ENCODE measurements at places on chromosomes 13 and 19. TPM values are rescaled to one million over a fixed set of nuclear protein-coding genes. Genes with fewer than 3 reads are reported as not detected.
A peak's percentile ranks its signal among the peaks of the same experiment; 100 is the strongest.

GRCh38 chr13:35843272-35843671 lies 287.9 kb downstream of the DCLK1 start:
- DNase-seq, result no peak

GRCh38 chr13:107734891-107735625 lies 480.3 kb downstream of the LIG4 start:
- DNase-seq, result peak; percentile 38

DNA sequence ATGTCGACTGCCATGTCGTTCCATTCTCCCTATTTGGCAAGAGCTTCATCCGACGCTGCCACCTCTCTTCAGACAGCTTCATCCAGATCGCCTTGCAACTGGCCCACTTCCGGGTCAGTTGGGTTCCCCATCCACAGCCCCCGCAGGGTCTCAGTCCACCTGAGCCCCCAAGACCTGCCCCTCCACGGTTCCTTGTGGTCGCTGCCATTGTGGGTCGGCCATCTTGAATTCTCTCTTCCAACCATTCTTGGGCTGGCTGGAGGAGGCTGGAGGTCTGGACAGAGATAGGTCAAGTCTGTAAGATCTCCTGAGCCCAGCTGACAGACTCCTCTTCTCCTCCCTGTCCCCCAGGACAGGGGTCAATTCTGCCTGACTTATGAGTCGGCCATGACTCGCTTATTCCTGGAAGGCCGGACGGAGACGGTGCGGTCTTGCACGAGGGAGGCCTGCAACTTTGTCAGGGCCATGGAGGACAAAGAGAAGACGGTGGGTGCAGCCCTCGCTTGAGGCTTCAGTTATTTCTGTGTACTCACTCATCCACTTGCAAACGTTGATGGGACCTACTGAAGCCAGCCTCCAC lies 19.5 kb downstream of the CPT1C start:
- DNase-seq, result no peak

- no peak for DNase-seq
Observed at GRCh38 chr13:111852725-111853518, 214.0 kb upstream of the SOX1 start.

GRCh38 chr19:32224371-32225244 lies 120.8 kb upstream of the ZNF507 start:
- DNase-seq, result peak; percentile 67

DNA sequence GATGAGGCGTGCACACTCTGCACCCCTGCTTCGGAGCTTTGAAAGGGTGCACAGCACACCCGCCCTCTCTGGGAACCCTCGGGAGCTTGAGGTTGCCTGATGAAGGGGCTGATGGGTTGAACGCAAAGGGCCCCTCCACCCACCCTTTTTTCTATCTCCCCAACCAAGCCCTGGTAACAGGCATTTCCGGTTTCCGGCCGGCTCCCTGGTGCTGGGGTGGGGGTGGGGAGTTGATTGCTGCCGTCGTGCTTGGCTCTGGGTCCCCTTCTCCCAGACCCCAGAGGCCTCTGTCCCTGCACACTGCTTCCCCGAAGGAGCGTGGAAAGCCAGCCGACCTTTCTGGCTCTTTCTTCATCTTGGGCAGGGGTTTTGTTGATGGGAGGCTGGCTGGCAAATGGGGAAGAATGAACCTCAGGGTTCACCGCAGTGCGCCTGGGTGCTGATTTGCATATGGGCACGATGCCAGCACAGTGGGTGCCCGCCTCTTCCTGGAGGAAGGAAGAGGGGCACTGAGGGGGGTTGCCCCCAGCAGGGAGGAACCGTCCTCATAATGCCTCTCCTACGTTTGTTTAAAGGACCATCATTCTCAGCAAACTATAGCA lies 29.1 kb downstream of the VAV1 start:
- peak; percentile 41 for DNase-seq

DNA sequence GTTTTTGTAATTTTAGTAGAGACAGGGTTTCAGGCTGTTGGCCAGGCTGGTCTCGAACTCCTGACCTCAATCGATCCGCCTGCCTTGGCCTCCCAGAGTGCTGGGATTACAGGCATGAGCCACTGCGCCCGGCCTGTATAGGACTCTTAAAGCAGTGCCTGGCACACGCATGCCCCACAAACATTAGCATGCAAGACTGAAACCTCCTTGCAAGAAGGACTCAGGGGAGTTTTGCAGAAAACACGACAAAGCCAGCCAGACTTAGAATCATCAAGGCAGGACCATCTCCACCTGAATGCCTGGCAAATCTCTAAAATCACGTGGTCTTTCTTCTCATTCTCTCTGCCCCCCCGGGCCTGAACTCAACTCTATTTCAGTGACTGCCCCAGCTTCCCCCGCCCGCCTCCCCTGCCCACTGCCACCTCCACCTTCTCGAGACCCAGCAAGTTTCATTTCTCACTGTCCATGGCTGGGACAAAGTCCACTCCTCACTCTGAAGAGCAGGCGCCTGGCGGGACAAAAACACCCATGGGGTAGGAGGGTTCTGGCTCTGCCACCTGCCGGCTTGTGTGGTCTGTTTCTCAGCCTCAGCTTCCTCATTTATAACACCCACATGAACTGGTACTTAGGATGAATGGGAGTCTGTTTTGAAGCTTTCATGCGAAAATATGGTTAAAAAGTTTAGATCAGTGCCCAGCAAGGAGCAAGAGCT lies 2.4 kb downstream of the TICAM1 start:
- DNase-seq, result no peak

DNA sequence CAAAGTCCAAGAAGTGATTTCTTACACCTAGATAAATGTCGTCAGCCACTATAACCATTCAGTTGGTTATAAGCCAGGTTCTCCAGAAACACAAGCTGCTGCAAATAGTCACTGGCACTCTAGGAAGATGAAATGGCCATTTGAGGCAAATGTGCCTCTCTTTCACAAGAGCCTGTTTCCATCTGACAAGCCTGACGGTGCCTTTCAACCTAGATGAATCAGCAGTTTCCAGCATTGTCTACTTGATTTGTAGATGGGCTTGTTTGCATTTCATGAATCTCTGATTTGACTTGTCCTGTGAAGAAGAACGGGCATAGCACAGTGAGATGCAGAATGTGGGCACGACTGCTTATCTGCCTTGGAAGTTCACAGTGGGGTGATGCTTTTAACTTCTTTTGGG lies 327.2 kb downstream of the LMO7 start:
- no peak for DNase-seq

DNA sequence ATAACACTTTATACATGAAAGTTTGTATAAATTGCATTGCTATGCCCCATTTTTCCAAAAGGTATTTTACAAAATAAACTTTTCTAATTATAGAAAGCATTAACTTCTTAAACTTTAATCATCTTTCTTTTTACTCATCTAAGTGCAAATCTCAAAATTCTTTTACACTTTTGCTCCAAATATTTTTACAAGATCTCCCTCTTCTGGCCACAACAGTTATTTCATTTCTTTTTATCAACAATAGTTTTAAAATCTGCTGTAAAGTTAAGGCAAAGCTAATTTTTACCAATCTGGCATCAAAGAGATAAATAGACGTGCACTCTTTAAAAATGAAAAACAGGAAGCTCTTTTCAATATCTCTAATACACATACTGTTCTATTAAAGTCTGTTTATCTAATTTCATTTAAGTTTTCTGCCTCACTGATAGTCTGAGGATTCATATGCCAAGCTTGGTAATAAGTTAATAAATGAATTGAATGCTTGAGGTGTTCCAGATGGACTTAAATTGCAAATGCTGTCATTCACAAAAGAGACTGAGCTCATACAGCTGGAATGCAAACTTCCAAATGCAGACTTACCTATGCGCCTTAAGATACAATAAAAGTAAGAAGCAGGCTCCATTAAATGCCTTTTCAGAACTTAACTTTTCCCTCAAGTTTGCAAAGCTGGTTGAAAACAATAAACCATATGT lies 583.0 kb upstream of the ATXN8OS start:
- DNase-seq, result peak; percentile 7

DNA sequence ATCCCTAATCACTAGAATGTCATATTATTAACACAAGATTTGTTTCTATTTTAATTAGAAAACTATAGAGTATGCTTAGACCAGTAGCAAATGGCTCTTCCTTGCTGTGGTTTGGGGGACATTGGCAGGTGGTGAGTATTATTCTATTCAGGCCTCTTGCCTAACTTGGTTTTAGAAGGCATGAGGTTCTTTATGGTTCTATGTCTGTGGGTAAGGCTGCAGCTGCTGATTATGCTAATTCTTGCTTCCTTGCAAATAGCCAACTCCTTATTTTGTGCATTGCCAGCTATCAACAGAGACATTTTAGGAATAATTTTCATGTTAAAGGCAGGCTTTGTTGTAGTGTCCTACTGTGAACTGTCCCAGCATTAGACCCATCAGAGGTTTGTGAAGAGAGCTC lies 1344.9 kb downstream of the UQCRFS1 start:
- no peak for DNase-seq

- no peak for DNase-seq
Observed at GRCh38 chr13:96279904-96280303, 190.0 kb downstream of the HS6ST3 start.

DNA sequence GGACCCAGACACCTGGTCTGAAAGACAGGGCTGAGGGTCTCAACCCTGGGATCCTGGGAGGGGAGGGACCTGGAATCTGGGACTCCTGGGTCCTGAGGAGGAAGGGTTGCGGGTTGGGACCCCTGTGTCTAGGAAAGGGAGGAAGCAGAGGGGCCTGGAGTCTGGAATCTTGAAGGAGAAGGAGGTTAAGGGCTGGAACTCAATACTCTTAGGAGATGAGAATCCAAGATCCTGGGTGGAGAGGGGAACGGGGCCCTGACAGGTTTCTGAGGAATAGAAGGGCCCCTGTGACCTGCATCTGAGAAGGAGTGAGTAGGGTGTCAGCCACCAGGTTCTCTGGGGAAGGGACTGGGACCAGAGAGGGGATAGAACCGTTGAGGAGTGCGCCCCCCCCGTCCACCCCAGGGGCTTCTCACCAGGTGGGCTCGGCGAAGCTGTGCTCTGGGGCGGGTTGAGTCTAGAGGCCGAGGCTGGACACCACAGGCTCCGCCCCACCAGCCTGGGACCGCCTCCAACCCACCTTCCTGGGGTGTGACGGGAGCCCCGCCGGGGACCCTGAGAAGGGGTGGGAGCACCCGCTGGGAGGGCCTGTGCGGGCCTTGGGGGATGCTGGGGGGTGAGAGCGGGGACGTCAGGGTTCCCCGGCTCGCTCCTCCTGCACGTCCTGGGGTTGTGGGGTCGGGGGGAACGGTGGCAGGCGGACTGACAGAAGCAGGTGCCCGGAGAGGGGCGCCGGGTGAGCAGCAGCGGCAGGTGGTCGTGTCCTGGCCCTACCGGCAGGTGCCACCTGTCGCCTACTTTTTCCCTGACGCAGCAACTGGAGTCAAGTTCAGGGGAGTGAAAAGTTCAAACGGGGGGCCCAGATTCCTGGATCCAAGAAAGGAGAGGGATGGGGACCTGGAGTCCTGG lies at the start of gene MAMSTR:
MAMSTR (minus strand) TSS at position 463 of the 909 bp plus-strand sequence. CDS start 694 bp downstream, outside the sequence.
- no peak for DNase-seq

- DNase-seq, result no peak
Observed at GRCh38 chr19:11168568-11168967, 13.0 kb upstream of the SPC24 start.

- DNase-seq, result no peak
Observed at GRCh38 chr13:112877976-112878955, 90.7 kb upstream of the MCF2L start.

GRCh38 chr19:49749771-49750170 lies 13.3 kb downstream of the TSKS start:
- DNase-seq, result no peak

- no peak for DNase-seq
Observed at GRCh38 chr19:40604647-40605215, 3.6 kb downstream of the LTBP4 start.

- peak; percentile 32 for DNase-seq
Observed at GRCh38 chr13:27621116-27621365, 651 bp upstream of the POLR1D start.

GRCh38 chr13:79187917-79188690 lies 218.0 kb downstream of the RBM26 start:
- no peak for DNase-seq

Gene PRODH2
- polyA plus RNA-seq, result not detected

Gene ATXN8OS
- not detected for polyA plus RNA-seq

Gene C5AR1
- 2.0 TPM for polyA plus RNA-seq

Gene PLEKHF1
- polyA plus RNA-seq, result 5.5 TPM

Gene ZNF653
- 2.8 TPM for polyA plus RNA-seq

Gene PRSS57
- polyA plus RNA-seq, result 0.24 TPM

Gene PSG6
- polyA plus RNA-seq, result 0.70 TPM

Gene TGFBR3L
- polyA plus RNA-seq, result not detected

Gene FCGBP
- 6.8 TPM for polyA plus RNA-seq

Gene IL4I1
- not detected for polyA plus RNA-seq

Gene RDH8
- not detected for polyA plus RNA-seq
